Uterus (tissue), 4 donors: ENCODE measurements at places on chromosomes 1 and 21. TPM values are rescaled to one million over a fixed set of nuclear protein-coding genes. Genes with fewer than 3 reads are reported as not detected.

The NBPF10 gene
- total RNA-seq = 1.3 TPM

The DYNLT4 gene
- total RNA-seq = 4.4 TPM

The CELA3A gene
- total RNA-seq = not detected

The PLEKHG5 gene
- 2.6 TPM for total RNA-seq

GRCh38 chr1:54328066-54328636, 78.0 kb downstream of the SSBP3 start:
- no peak for DNase-seq

GRCh38 chr1:116906812-116907211, 2.9 kb upstream of the PTGFRN start:
- no peak for DNase-seq

- DNase-seq = no peak
These were observed 109.8 kb downstream of the KCNK2 start for GRCh38 chr1:215192306-215192705.

GRCh38 chr1:230982696-230983095, 3.8 kb downstream of the ARV1 start:
- no peak for DNase-seq
